MV-4-11 (cell line): ENCODE measurements at places on chromosomes 5 and 9.

- DNase-seq = no peak
Observed at GRCh38 chr5:149946118-149946517, 1.5 kb upstream of the PDE6A start.

GRCh38 chr5:157518963-157519362 is 56.6 kb downstream of the ADAM19 start:
- peak; percentile 41 for DNase-seq

DNA sequence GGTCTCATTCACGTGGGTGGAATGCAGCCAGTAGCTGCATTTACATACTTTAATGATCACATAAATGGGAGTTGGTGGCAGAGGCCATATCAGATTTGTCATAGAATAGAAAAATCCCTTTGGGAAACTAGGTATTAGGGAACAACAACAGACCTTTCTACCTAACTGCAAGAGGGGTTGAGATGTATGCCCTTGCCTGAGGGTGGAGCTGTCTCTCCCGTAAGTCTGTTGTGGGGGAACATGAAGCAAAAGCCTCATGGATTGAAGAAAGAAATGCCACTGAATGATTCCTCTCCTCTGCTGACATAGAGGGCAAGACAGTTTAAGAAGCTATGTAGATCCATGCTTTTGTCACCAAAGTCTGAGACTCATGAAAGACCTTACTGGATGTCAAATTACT is 461.3 kb downstream of the SPOCK1 start:
- no peak for DNase-seq

DNA sequence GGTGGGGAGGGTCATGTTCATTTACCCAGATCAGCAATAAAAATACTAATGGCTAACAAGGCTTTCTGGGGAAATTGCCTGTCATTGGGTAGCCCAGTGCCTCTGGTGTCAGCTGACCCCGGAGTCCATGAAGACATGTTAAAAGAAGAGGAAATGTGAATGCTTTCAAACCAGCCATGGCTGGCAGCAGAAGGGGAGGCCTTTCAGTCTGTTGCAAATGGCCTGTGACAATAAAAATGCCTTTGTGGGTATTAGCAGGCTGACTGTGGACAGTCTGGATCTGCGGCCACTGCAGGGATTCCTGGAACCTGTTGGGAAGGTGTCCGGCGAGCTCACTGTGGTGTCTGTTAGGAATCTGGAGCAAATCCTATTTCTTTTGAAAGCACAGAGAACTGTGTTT is 7.5 kb downstream of the ABL1 start:
- DNase-seq = peak; percentile 40

DNA sequence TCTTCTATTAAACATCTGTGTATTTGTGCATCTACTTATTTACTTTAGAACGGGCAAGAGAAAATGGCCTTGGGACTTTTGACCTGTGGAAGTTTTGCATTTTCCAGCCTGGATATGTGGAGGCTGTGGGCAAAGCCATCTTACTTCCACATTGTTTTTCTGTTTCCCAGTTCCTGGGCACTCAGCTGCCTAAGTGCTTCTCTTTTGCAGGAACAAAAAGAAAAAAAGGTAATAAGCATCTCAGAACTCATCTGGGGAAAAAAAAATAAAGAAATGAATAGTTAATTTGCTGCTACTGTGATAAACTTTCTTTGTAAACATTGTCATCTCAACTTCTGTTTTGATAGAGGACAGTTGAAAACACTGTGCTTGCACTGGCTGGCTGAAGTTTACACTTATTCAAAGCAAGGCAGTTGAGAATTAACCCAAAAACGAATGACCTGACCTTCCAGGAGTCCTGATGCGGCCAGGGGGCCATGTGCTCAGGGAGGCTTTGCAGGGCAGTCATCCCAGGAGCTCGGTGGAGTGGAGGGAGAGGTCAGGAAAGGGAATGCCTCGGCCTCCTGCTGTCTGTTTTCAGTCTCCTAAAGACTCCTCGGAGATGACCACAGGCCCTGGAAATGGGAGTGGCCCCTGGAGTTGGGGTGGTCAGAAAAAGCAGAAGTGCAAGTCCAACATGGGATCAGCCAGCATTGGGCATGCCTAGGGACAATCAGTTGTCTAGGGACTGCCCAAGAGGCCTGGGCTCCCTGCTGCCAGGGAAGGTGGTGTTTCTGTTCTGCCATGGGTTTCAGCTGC is 75.5 kb downstream of the RAI14 start:
- DNase-seq = peak; percentile 63

DNA sequence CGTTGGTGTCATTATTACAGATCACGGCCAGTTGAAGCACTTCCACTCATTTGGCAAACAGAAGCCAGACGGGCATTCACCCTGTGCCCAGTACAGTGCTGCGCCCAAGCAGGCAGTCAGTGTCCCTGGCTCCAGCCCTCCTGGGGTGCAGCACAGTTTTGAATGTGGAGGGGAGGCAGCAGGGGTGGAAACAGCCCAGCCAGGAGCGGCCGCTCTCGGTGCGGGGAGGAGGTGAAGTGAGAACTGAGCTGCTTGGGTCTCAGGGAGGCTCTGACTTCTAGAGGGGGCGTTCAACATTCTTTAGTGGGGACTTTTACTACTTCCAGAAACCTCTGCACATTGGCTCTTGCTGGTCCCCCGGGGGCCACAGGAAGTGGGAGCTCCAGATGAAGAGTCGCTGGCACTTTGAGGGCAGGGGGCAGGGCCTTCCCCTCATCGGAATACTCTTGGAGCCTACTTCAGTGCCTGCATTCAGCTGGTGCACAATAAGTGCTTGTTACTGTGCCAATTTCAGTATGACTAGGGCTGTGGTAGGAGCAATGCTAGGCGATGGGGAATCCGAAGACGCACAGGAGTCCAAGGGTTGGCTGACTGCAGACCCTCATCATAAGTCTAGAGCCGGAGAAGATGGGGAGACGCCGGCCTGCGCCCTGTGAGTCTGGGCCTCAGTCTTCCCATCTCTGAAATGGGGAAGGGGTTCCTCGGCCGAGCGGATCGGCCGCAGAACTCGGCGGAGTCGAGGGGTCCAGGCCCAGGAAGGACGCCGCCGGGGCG is 492 bp upstream of the NEK6 start:
- no peak for DNase-seq

GRCh38 chr9:107486674-107487520 is 2.7 kb downstream of the KLF4 start:
- no peak for DNase-seq

- DNase-seq = peak; percentile 50
Observed at GRCh38 chr9:100355561-100355960, 2.8 kb upstream of the TEX10 start.

DNA sequence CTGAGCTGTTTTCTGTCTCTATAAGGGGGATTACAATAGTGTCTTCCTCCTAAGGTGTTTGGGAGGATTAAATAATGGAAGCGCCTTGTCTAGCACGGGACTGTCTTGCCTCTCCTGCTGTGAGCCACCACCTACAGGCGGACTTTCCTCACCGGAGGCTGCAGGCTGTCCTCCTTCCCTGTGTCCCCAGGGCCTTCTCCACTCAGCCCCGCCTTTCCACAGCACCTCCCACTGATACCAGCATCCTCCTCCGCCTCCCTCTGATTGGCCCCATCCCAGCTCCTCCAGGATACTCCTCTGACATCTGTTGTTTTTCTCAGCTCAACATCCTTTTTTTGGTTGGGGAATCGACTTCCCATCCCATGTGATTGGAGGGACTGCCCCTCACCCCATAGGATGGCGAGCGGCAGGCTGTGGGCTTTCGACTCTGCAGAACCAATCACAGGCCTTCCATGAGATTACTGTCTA is 851 bp upstream of the ZDHHC12 start:
- DNase-seq = peak; percentile 57

GRCh38 chr5:103019804-103020203 is 100.1 kb downstream of the GIN1 start:
- DNase-seq = peak; percentile 55

- DNase-seq = no peak
Observed at GRCh38 chr5:28710360-28710759, 1672.0 kb upstream of the CDH9 start.

DNA sequence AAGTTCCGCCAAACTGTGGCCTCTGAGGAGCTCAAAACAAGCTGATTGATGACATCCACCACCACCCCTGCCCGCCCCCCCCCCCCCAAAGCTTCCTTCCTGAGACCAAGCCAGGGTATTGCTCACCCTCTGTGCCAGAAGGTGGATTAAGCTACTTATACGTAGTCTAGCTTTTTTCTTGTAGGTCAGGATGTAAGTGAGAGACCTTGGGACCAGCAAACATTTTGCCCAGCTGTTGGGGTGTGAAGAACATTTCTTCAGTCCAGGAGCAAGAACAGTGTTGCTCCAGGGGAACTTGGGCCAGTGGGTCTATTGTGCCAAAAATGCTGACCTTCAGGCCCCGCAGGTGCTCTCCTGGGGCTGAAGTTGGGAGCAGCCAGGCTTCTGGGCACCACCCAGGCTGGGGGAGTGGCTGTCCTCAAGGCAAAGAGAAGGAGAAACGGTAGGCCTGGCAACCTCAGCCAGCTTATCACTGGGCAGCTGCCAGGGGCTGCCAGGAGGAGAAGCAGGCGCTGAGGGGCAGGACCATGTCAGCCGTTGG is 18.0 kb downstream of the NEURL1B start:
- no peak for DNase-seq

- no peak for DNase-seq
Observed at GRCh38 chr5:10515492-10515891, 48.4 kb upstream of the ANKRD33B start.
